ENCODE measurements at places on chromosomes 7 and 10.

DNA sequence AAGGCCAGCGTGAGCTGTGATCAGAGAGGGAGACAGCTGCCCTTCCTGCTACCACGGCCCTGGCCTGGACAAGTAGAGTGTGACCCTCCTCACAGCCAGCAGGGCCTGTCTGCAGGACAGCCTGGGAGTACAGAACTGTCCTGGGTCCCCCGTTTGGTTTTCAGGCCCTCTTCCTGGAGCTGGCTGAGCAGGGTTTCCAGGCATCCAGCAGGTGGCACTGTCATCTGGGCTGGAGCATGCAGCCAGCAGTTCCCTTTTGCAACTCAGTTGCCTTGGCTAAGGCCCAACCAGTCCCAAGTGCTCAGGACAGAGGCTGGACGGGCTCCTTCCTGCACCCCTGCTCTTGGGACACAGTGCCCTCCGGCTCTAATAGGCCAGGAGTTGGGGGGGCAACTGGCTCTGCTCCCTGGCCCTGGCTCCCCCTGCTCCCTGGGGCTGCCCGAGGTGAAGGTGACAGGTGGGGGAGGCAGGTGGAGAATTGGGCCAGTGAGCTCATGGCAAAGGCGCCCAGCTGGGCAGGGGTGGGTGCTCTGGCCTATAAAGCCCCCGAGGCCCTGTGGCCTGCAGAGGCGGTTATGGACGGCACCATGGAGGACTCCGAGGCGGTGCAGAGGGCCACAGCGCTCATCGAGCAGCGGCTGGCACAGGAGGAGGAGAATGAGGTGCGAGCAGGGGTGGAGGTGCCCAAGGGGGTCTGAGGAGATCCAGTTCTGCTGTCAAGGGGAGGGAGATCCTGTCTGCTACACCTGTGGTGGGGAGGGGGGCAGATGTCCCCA, at the start of gene ANKRD2:
Gene ANKRD2 (plus strand): TSS at position 566 of the 776 bp plus-strand sequence. CDS start 10 bp downstream, at position 576.
- no peak for DNase-seq

DNA sequence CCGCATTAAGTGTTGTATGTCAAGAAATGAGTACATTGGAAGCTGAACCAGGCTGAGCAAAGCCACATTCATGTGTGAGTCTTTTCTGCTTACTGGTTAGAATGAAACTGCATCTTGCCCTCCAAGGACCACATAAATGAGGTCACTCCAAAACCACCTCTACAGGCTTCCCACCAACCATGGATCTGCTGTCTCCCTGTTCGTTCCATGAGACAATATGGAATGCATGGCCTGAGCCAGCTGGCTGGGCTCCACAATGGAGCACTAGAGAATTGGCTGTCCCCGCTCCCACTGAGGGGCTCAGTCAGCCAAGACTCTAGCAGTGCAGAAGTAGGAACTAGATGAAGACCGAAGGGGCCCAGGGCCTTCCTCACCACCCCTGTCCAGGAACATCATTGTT, 120.8 kb downstream of the TNS3 start:
- no peak for DNase-seq

DNA sequence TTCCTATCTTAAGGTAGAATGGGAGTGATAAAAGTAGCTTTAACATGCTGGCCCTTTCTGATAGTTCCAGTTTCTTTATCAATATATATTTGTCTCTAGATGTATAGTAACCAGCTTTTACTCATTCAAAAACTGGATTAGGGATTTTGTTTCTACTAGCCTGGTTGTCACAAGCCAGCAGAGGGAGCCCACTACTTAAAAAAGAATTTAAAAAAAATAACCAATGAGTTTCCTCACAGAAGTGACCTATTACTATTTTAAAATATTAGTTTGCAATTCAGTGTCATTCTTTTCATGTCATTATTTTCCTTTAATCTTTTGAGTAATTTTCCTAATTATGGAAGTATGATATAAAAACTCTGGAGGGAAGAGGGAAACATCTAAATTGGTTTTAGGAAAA, 142.1 kb downstream of the PHTF2 start:
- DNase-seq: no peak

GRCh38 chr7:41912851-41913567, 210.1 kb upstream of the INHBA start:
- DNase-seq: no peak

GRCh38 chr10:124366825-124367224, 51.9 kb downstream of the OAT start:
- DNase-seq: no peak

- DNase-seq: no peak
Observed at GRCh38 chr10:27506280-27506679, 2.2 kb downstream of the RAB18 start.

DNA sequence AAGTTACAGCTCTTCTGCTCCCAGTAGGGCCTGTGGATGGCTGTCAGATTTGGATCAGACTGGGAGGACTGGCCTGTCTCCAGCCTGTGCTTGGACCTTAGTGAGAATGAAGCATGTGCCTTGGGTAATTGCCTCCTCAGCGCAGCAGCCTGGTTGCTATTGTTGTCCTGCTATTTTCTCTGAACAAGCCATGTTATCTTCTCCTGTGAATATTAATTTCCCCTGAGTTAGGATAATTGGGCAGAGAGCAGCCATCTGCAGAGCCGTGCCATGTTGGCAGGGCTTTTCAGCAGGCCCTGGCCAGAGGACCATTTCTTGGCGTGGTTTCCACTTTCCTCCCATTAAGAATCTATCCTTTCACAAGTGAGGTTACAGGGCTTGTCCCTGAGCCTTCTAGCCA, 497.3 kb downstream of the SORCS3 start:
- no peak for DNase-seq

DNA sequence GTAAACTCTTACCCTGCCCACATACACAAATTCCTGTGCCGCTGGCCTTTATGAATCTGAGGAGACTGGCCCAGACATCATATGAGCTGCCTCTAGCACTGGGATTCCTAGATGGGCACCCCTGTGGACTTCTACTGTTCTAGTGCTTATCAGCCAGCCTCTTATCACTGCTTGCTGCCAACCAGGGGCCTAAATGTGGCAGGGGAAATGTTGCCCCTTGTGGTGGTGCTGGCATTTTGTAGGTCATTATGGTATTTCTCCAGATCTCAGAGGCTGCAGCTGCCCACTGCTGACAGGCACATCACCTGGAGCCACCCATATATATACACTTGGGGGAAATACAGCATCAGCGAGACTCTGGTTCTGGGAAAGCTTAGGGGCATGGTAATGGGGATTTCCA, 5.4 kb downstream of the SFR1 start:
- DNase-seq: no peak

- no peak for DNase-seq
Observed at GRCh38 chr10:131431533-131431932, 120.0 kb upstream of the TCERG1L start.

DNA sequence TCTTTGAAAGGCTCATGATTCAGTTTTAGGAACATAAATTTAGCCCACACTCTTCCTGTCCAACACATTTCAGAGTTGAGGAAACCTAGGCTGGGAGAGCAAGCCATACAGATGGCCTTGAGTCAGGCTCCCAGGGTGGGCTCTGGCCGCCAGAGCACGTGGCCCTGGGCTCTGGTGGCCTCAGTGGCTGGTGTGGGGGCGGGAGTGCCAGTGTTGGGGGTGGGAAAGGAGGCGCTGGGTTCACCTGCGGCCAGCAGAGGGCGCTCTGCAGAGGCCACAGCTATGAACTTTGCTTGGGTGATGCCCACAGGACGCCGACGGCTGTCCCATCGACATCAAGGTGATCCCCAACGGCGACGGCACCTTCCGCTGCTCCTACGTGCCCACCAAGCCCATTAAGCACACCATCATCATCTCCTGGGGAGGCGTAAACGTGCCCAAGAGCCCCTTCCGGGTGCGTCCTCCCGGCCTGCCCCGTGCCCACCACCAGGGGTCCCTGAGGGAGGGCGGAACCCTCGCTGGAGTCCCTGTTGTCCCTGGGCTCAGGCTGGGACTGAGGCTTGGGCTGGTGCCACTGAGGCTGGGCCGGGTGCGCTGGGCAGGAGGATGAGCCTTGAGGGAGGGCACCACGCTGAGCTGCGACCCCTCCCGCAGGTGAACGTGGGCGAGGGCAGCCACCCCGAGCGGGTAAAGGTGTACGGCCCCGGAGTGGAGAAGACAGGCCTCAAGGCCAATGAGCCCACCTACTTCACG, 11.9 kb downstream of the FLNC start:
- no peak for DNase-seq
